NCI-H510A treated with DMSO at 0.1 percent for 48 hours (cell line): ENCODE measurements at places on chromosomes 6 and 20.

- no peak for DNase-seq
These were observed 4.4 kb downstream of the COL20A1 start for GRCh38 chr20:63297371-63297781.

GRCh38 chr6:78618970-78619369 lies 248.4 kb upstream of the IRAK1BP1 start:
- no peak for DNase-seq

DNA sequence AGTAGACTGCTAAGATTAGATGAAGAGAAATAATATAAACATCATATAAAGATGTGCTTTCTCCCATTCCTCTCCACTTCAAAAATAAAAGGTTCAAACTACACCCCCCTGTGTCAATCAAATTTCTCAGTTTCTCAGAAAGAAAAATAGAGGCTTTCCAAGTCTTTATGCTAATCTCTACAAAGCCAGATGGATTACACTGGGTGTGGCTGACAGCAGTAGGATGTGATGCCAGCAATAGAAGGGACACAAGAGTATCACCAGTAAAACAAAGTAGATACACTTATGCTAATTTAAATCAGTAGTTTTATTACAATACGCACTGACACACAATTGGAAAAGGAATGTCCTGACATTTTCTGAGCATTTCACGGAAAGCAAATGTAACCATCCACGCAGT lies 353.4 kb downstream of the RNGTT start:
- DNase-seq = no peak

DNA sequence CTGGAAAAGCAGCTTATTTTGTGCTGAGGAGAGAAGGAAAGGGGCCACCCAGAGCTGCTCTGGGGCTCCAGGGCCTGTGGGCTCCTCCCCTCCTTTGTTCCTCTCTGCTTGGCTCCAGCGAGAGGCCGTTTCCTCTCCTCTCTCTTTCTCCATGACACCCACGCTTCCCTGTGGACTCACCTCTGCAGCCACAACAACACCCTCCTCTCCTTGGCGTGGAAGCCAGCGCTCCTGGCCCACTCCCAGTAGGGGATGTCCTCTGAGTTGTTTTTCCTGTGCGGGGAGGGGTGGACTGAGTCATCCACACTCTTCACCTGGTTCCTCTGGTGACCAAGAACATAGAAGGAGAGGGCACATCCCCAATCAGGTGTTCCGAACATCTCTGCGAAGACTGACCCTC lies 4.9 kb upstream of the CDSN start:
- DNase-seq = no peak

- DNase-seq = no peak
These were observed 45.4 kb downstream of the MYB start for GRCh38 chr6:135226537-135226936.

GRCh38 chr6:6256886-6257285 lies 63.6 kb downstream of the F13A1 start:
- DNase-seq = no peak

- DNase-seq = no peak
These were observed 309.9 kb upstream of the CDYL start for GRCh38 chr6:4466261-4466660.
